ENCODE measurements at places on chromosomes 5 and 9.

DNA sequence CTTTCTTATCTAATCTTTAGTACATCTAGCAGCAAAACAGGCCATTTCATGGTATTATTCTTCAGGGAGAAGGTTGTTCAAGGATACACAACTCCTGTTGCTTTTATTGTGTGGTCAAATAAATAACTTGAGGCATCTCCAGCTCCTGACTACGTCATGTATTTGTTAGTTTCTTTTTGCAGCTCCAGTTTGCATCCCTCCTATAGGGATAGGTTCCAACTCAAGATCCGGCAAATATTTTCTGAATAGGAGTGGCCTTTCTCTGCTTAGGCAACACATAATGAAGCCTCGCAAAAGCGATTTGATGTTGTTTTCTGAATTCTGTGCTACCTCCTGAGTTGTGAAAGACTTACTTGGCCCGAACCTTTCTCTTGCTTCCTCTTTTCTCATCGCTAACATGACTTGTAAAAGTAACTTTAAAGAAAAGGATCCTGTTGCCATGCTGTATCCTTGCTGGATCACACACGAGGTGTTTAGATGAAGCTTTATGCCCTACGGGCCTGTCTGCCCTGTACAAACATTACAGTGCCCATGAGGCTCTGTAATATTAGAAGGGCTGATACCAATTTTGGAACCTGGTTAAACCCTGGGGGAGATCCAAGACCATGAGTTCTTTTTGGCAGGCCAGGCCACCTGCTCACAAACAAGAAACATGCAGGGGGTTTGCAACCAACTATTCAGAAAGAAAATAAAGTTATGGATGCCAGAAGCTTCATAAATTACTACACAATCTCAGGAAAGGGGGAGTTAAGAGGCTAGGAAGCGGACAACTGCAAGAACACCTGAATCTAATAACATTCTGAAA, 149.8 kb upstream of the FGF10 start:
- no peak for DNase-seq

DNA sequence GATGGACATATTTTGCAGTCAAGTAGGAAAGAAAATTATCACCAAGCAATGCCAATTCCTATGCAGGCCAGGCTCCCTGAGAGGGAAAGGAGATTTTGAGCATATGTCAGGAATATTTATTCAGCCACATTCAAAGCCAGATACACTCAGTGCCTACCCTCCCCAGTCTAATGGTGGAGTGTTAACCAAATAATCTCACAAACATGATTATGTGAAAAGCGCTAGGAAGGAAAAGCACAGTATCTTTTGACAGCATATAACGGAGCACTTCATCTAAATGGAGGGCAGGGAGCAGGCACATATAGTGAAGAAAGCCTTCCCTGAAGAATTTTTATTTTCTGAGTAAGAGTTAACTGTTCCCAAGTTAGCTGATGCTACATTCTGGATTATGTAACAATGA, 80.3 kb upstream of the SLC30A5 start:
- DNase-seq, result no peak

GRCh38 chr5:56116599-56117141, 116.5 kb downstream of the ANKRD55 start:
- DNase-seq, result no peak

DNA sequence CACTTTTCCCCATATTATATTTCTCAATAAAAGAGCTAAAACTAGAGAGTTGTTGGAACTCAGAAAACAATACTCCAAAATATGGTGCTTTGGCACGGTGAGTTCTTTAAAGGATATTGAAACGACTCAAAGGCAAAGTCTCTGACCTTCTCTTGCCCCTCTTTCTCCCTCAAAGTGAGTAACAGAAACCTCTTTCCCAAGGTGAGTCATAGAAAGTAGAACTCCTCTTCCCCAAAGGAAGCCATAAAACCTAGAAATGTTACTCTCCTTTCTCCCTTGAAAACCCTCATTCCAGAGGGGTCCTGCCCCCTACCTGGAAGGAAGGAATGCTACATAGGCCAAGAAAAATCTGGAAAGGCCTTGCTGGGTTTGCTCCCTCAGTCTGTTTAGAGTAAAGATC, 47.5 kb downstream of the RAPGEF6 start:
- DNase-seq, result no peak

DNA sequence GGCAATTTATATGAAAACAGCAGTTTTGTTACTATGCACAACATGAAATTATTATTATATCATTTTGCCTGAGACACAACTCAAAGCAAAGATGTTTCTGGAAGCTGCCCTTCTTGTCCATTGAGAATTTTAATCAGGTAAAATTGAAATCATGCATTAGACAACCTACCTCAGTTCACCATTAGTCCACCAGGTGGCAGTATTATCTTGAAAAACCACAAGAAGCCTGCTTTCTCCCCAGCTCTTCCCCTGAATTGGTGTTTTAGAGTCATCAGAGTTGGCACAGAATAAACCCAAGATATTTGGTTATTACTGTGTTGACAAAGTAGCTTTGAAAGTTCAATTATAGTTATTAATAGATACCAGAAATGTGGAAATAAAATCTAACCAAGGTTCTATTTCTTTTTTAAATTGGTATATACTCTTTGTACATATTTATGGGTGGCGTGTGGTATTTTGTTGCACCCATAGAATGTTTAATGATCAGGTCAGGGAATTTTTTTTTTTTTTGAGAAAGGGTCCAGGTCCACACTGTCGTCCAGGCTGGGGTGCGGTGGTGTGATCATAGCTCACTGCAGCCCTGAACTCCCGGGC, 25.7 kb downstream of the UTP15 start:
- DNase-seq, result peak; percentile 74

GRCh38 chr5:111813537-111813936, 56.5 kb upstream of the NREP start:
- DNase-seq, result no peak

DNA sequence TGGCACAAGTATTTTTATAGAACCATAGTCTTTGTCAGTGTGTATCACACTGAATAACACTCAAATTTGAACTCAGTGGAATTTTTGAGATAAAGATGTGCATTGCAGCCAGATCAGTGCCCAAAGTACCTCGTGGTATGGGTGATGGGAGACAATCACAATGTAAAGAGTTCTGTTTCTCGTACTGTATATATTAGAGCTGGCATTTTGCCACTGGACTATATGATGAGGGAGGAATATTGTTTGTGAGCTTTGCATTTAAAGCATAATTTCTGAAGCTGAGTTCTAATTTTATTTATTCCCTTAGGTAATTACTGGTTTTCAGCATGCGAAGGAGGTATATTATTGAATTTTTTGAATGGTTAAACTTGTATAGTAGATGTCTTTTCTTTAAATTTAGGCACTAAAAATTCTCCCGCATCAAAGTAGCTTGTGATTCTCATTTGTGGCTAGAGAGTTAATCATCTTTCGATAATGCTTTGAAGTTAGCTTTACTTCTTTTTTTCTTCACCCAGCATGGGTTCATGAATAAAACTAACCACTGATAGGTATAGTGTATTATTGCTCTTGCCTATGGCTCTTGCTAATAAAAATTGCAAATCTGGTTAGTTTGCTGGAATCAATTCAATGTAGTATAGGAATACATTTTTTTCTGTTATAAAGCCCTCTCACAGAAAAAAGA, 43.1 kb downstream of the PAM start:
- DNase-seq, result no peak

DNA sequence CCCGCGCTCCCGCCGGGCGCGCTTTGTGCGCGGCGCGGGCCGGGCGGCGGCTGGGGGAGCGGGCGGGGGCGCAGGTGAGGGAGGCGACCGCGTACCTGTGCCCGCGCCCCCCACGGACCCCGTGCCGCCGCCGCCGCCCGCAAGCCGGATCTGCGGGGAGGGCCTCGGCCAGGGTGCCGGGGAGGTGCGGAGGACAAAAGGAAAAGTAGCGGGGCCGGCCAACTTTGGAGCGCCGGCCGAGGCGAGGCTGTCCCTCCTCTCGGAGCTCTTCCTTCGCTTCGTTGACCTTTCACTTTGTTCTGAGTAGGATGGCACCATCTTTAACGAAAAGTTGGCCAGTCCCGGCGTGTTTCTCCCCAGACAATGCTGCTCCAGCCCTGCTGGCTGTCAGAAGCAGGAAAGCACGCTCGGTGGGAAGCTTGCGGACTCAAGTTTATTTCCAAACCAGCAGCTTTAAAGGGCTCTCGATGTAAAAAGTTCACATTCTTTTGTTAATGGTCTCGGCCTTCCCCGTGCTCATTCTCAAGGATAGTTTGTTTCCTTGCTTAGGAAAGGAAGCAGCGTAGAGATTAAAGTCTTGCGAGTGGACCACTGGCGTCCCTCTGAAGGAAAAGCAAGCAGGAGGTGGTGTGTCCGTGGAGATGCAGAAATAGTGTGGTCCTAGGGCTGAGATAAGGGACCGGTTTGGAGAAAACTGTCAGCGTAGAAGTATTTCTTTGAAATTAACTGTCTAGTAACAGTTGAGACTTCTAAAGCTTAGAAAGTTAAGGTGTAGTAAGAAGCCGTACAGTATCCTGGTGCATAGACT, 639 bp downstream of the EHMT1 start:
- DNase-seq, result no peak

DNA sequence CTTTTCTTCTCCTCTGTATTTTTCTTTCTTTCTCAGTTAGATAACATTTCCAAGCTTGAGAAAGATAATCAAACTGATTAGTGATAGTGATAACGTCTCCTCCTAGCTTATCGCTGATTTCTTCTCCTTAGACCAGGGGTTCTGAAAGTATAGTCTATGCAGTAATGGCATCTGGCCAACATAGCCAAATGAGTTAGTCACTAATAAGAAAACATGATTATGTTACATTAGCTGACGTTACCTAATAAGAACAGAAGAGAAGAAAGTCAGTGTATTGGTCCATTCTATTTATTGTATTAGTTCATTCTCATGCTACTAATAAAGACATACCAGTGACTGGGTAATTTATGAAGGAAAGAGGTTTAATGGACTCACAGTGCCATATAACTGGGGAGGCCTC, 111.2 kb downstream of the STRBP start:
- DNase-seq, result no peak
